Muscle of back (tissue), 13 donors: ENCODE measurements at places on chromosomes 5 and 9.

GRCh38 chr9:131031005-131031641 is 22.1 kb downstream of the LAMC3 start:
- no peak for DNase-seq

GRCh38 chr9:136142859-136143214 is 24.2 kb upstream of the TMEM250 start:
- DNase-seq: no peak

- DNase-seq: no peak
These were observed 18.4 kb upstream of the ALDOB start for GRCh38 chr9:101453776-101454570.

DNA sequence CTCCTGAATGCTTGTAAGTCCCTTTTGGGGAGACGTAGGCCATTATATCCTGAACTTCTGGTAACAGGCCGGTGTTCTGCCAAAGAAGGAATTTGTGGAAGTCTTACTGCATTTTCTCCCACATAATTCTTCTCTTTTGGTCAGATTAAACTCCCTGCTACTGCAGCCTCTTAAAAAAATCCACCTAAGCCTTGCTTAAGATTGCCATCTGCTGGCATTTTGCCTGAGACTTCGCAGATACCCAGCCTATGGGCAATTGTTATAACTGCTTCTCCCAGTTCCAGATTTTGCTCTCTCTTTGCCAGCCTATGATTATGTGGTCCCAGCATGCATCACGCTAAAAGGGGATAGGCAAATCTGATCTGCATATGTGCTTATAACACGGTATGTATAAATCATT is 391.6 kb upstream of the CHD1 start:
- no peak for DNase-seq

GRCh38 chr9:127961613-127962155 is 19.1 kb downstream of the EEIG1 start:
- no peak for DNase-seq
